Renal cortical epithelial cell (primary cell): ENCODE measurements at places on chromosomes 3 and 15. TPM values are rescaled to one million over a fixed set of nuclear protein-coding genes. Genes with fewer than 3 reads are reported as not detected.

Gene NOP10
- total RNA-seq: 147 and 242 TPM in 2 replicates

Gene PLA2G4E
- not detected in 2 replicates for total RNA-seq

Gene BSN
- 0.25 TPM in 1 of 2 replicates, not detected in the other for total RNA-seq

Gene THOC7
- 68.6 and 103 TPM in 2 replicates for total RNA-seq

Gene PEX11A
- total RNA-seq: 3.3 and 11.6 TPM in 2 replicates

Gene PEX5L
- total RNA-seq: under 0.01 and 0.15 TPM in 2 replicates

Gene FBXO40
- not detected in 2 replicates for total RNA-seq

Gene ALDH1A3
- 60.3 and 980 TPM in 2 replicates for total RNA-seq

Gene BNC1
- 18.4 and 26.7 TPM in 2 replicates for total RNA-seq

Gene TSPAN3
- total RNA-seq: 327 and 533 TPM in 2 replicates

Gene CSNK1G1
- 28.1 and 53.5 TPM in 2 replicates for total RNA-seq

Gene DUOX2
- 0.05 TPM in 1 of 2 replicates, not detected in the other for total RNA-seq

Gene SNURF
- 8.0 and 14.7 TPM in 2 replicates for total RNA-seq

Gene ANKRD34C
- total RNA-seq: not detected in 2 replicates

Gene CLASP2
- total RNA-seq: 81.6 and 86.1 TPM in 2 replicates

Gene STARD5
- total RNA-seq: 0.52 and 3.0 TPM in 2 replicates

Gene TERC
- total RNA-seq: 16.7 and 685 TPM in 2 replicates

Gene CHRM5
- total RNA-seq: 0.05 TPM in 1 of 2 replicates, not detected in the other

Gene ADAMTS17
- total RNA-seq: 1.4 and 1.5 TPM in 2 replicates

Gene IL17RD
- total RNA-seq: 2.8 and 7.7 TPM in 2 replicates

Gene PPP1R14D
- not detected in 2 replicates for total RNA-seq

Gene SPSB4
- total RNA-seq: not detected in 2 replicates

Gene TRH
- total RNA-seq: not detected in 2 replicates

Gene HESX1
- total RNA-seq: 0.55 TPM in 1 of 2 replicates, not detected in the other

Gene UBAP1L
- under 0.01 and 1.4 TPM in 2 replicates for total RNA-seq

Gene GOLGA8S
- 0.10 TPM in 1 of 2 replicates, not detected in the other for total RNA-seq
